SK-MEL-5 (cell line): ENCODE measurements at places on chromosomes 12 and 14. TPM values are rescaled to one million over a fixed set of nuclear protein-coding genes. Genes with fewer than 3 reads are reported as not detected.

The REM2 gene
- total RNA-seq, result not detected in 2 replicates

The SDR39U1 gene
- 6.2 and 12.5 TPM in 2 replicates for total RNA-seq

DNA sequence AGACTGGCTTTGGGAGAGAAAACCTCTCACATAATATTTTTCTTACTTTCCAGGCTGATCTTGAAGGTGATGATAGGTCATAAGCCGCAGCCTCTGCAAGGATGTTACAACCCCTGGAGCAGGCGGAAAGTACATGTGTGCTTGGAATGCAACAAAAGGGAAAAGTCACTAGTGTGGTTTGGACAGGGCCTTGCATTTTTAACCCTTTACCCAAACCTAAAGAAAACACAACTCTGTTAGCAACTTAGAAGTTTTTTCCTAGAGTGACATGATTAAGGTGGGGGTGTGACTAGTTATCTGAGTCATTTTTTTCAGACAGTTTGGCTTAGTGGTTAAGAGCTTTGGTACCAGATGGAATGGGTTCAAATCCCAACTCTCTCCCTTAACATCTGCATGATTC is 97.0 kb downstream of the TMEM30B start:
- DNase-seq, result no peak

- DNase-seq, result no peak
These were observed 1.3 kb upstream of the KRT8 start for GRCh38 chr12:52906191-52906601.

DNA sequence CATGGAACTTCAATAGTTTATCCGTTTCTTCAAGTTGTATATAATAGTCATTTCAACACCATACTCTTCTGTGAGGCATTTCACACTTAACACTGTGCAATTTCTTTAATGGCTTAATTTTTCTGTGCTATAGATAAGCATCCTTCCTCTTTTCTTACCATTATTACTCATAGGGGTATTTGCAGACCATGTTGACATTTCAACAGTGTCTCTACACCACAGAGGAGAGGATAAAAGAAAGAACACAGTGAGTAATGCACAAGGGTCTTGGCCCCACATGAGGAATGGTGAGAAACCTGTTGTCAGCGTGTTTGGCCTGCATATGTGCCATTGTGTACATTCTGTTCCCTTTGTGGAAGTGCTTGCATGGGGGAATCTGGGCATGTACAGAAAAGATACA is 421.5 kb upstream of the MDGA2 start:
- DNase-seq, result no peak

GRCh38 chr12:76628745-76629144 is 69.2 kb upstream of the OSBPL8 start:
- DNase-seq, result no peak

GRCh38 chr12:4272424-4273272 is 914 bp upstream of the CCND2 start:
- DNase-seq, result no peak

DNA sequence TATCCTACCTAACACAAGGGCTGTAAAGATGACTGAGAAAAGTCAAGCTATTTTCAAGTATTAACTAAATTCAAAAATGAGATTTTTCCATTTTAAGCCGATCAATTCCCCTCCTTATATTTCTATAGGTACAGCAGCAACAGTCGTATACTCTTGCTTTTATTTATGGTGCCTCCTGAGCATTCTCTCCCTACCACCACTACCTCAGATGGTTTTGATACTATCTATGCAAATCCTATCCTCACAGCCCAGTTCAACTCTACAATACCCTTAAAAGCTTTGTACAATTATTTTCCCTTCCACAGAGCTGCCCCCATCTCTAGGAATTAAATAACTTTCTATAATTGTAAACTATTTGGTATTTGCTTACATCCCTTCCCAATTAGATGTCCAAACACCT is 52.1 kb downstream of the GALC start:
- no peak for DNase-seq

DNA sequence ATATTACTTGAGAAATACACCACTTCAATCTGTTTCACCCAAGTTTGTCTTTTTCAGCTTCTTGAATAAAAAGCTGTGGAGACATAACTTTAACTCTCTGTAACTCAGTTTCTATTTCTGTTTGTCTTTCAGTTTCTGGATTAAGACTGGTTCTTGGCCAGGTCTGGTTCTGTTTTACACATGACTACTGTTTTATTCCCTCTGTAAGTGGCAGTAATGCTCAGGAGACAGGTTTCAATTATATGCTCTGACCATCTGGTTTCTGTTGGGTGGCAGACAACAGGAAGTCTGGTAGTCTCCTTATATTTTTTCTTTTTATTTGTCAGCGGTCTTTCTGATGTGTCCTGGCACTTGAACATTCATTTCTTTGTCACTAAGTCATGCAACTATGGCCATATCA is 102.9 kb downstream of the RPS29 start:
- no peak for DNase-seq
